ENCODE measurements at places on chromosomes 3 and 15. TPM values are rescaled to one million over a fixed set of nuclear protein-coding genes. Genes with fewer than 3 reads are reported as not detected.

XCR1 gene
- total RNA-seq: not detected

SH3BP5 gene
- 48.2 TPM for total RNA-seq

- DNase-seq: no peak
Observed at GRCh38 chr3:4765212-4765611, 214.0 kb upstream of the BHLHE40 start.

DNA sequence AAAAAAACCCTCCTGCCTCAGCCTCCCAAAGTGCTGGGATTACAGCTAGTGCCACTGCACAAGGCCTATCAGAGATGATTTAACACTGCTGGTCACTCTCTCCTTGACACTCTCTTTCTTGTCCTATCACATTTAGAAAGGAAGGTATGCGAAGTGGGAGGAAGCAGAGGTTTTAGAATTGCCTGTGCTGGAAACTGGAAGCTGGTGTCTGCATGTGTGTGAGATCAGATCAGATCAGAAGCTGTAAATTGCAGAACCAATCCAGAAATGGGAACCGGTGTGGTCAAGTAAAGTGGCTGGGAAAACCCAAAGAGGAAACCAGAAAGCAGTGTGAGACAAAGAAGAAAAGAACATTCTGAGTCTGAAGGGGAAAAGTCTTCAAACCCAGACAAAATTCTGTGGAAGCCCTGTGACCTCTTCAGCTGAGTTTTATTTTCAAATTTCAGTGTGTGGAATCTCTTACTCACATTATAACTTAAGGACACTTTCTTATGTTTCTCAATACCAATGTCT is 2.8 kb downstream of the EFHB start:
- DNase-seq: no peak

DPPA2 gene
- not detected for total RNA-seq

- no peak for DNase-seq
Observed at GRCh38 chr15:100384108-100384410, 42.3 kb upstream of the ADAMTS17 start.

GRM2 gene
- total RNA-seq: not detected
